Effector memory CD8-positive, alpha-beta T cell (primary cell): ENCODE measurements at places on chromosomes 1 and 21.

DNA sequence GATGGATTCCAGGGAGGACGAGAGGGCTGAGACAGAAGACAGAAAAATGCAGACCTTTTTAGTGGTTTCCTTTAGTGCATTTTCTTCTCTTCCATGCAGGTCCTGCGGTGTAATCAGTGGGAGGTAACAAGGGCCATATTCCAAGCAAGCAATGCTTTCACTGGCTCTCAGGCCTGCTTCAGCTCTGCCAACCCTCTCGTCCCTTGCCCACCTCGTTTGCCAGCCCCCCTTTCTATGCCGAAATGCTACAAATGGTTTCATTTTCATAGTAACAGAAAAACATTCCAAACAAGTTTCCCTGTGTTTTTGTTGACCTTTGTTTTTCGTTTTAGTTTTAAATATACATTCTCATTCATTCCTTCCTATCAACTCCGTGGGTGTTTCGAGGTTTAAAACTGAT lies 443.1 kb downstream of the TTLL7 start:
- H3K36me3 ChIP-seq, result no peaks in the 10 kb centered on the region
- H3K27ac ChIP-seq, result no peak overlapping the region
- no peaks in the 10 kb centered on the region for H3K4me1 ChIP-seq
- no peak for DNase-seq
- no peaks in the 10 kb centered on the region for H3K27me3 ChIP-seq
- no peak overlapping the region for H3K4me3 ChIP-seq

DNA sequence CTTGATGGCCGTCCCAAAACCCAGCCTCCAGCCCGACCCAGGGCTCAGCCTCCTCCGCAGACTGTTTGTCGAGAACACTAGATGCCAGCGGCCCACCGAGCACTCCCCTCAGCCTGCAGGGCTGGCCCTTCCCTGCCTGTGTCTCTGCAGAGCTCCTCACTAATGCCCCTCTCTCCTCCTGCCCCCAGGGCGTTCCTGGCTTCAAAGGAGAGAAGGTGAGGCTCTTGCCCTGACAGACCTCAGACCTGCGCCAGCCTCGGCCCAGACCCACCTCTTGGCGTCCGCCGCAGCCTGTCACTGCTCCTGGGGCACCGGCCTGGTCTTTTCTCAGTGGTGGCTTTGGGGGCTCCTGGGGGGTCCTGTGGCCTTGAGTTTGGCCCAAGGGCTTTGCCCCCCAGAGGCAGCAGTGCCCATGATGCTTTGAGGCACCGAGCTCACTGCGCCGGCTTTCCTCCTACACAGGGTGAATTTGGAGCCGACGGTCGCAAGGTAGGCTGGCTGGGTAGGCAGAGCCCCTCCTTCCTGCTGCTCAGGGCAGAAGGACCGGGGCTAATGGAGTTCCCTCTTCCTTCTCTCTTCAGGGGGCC lies 18.4 kb downstream of the COL6A2 start:
- peaks cover 11% of the 10 kb centered on the region for H3K36me3 ChIP-seq
- H3K4me3 ChIP-seq, result no peak overlapping the region
- H3K4me1 ChIP-seq, result no peaks in the 10 kb centered on the region
- no peaks in the 10 kb centered on the region for H3K27me3 ChIP-seq

DNA sequence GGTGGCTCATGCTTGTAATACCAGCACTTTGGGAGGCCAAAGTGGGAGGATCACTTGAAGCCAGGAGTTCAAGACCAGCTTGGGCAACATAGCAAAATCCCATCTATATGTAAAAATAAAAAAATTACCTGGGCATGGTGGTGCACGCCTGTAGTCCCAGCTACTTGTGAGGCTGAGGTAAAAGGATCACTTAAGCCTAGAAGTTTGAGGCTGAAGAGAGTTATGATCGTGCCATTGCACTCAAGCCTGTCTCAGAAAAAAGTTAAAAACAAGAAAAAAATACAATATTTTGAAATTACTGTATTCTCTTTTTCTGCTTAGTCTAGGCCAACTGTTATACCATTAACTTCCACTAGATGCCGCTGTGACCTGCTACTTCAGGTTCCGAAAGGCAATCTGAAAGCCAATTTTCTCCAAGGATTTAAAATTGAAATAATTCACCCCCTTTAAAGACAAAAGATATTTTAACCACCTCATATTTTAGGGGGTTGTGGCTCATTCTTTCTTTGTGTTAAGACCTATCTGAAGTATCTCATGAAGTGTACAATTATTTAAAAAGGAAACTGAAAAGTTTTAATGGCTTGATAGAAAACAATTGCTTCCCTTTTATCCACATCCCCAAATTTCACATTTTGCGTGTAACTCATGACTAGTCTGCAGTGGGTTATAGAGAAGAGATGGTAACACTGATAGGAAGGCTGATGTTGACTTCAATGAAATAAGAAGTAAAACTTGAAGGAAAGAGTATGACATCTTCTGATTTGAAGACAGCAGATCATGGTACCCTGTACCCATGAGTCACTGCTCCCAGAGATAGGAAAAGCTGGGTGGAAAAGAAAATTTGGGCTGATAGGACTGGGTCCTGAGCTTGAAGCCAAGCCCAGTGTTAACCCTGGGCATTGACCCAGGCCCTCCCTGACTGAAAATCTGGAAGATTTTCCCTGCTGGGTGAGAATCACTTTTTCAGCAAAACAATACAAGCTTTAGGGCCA lies 24.4 kb upstream of the CLDN14 start:
- no peaks in the 10 kb centered on the region for H3K36me3 ChIP-seq
- DNase-seq, result peak; percentile 33
- peaks cover 60% of the 10 kb centered on the region for H3K27me3 ChIP-seq
- no peak overlapping the region for H3K27ac ChIP-seq
- no peak overlapping the region for H3K4me3 ChIP-seq
- H3K4me1 ChIP-seq, result peaks cover 3% of the 10 kb centered on the region

- H3K27me3 ChIP-seq, result no peaks in the 10 kb centered on the region
- peaks cover 7% of the 10 kb centered on the region for H3K4me1 ChIP-seq
- H3K36me3 ChIP-seq, result no peaks in the 10 kb centered on the region
- H3K4me3 ChIP-seq, result no peak overlapping the region
- DNase-seq, result no peak
Observed at GRCh38 chr1:36419569-36419968, 21.9 kb upstream of the LSM10 start.

DNA sequence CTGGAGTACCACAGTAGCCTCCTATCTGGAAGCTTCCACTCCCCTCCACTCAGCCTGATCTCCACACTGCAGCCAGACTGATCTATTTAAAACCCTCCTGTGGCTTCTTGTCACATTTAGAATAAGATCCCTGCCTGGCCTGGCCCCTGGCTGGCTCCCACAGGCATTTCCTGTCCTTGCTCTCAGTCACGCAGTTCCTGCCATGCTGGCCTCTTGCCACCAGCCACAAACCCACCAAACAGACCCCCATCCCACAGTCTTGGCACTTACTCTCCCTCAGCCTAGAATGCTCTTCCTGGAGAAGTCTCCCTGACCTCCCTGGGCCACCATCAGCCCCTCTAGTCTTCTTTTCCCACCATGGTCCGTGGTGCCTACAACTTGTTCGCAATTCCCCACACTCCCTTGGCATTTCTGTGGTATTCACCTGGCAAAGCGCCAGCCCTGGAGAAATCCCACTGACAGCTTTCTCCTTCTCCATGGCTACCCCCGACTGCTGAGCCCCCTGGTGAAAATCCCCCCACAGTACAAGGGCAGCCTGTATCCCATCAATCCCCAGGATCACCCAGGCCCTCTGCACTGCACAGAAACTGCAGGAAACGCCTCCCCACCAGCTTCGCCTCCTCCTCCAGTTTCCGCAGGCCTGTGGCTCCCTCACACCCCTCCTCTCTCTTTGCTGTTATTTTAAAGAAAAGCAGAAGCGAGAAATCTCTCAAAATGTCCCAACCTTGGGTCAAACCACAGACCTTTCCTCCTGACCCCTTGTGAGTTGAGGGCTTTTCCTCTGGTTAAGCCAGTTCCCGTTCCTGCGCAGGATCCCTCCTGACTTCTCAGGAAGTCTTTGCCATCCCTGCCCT lies 94.5 kb downstream of the SYT2 start:
- DNase-seq, result no peak
- H3K36me3 ChIP-seq, result peaks cover 6% of the 10 kb centered on the region
- H3K27me3 ChIP-seq, result peaks cover 39% of the 10 kb centered on the region
- peak overlapping the region; percentile 46 for H3K27ac ChIP-seq
- peaks cover 17% of the 10 kb centered on the region for H3K4me1 ChIP-seq

DNA sequence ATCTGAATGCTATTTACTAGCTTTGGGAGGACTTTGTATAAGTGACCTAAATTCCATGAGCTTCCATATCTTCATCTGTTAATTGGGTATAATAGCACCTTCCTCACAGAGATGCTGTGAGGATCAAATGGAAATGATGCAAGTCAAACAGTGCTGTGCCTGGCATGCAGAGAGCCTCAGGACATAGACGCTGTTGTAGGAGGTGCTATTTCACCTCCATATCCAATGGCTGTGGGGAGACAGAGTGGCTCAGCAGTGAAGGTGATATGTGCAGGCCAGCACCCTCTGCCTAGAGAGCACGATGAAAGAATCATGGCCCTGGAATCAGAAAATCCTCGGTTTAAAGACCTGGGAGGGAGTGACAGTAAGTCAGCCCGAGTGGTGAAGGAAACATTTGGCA lies 16.0 kb upstream of the C1orf21 start:
- peaks cover 2% of the 10 kb centered on the region for H3K4me1 ChIP-seq
- no peak overlapping the region for H3K27ac ChIP-seq
- no peak for DNase-seq
- H3K27me3 ChIP-seq, result peaks cover 13% of the 10 kb centered on the region
- no peak overlapping the region for H3K4me3 ChIP-seq

DNA sequence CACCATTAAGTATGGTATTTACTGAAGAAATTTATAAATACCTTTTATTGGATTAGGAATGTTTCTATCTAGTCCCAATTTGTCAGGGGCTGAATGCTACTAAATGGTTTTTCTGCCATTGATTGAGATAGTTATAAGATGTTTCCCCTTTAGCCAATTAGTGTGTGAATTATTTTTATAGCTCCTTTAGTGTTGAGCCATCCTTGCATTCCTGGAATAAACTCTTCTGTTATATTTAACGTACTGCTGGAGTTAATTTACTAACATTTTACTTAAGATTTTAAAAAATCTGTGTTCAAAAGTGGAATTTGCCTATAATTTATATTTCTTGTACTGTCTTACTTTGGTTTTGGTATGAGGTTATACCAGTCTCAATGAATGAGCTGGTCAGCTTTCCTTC lies 25.4 kb upstream of the LRRC3 start:
- no peak overlapping the region for H3K27ac ChIP-seq
- H3K36me3 ChIP-seq, result peaks cover 2% of the 10 kb centered on the region
- H3K4me3 ChIP-seq, result no peak overlapping the region

DNA sequence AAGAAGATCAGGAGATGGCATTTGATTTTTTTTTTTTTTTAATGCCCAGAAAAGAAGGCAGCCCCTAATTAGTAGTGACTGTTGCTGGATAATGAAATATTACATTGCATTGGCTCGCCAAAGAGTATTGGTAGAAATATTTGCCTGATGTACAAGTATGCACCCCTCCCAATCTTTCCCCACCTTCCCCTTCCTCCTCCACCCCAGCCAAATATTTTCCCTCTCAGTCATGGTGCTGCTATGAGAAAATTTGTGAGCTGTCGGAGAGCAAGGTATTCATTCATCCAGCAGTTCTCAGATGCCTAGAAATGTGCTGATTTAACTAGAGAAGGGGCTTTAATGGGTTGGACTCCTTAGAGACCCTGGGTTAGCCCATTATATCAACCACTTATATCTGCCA lies 50.5 kb upstream of the IKBKE start:
- DNase-seq, result no peak
- H3K4me1 ChIP-seq, result no peaks in the 10 kb centered on the region
- no peak overlapping the region for H3K27ac ChIP-seq
- no peak overlapping the region for H3K4me3 ChIP-seq
- H3K27me3 ChIP-seq, result no peaks in the 10 kb centered on the region

GRCh38 chr1:59171788-59172187 lies 125.1 kb upstream of the FGGY start:
- DNase-seq, result no peak
- peaks cover 7% of the 10 kb centered on the region for H3K27me3 ChIP-seq
- H3K36me3 ChIP-seq, result no peaks in the 10 kb centered on the region
- H3K4me3 ChIP-seq, result no peak overlapping the region

- H3K27me3 ChIP-seq, result no peaks in the 10 kb centered on the region
- no peak overlapping the region for H3K4me3 ChIP-seq
- no peak overlapping the region for H3K27ac ChIP-seq
- peaks cover 9% of the 10 kb centered on the region for H3K4me1 ChIP-seq
Observed at GRCh38 chr1:211420389-211420788, 71.6 kb downstream of the RD3 start.

DNA sequence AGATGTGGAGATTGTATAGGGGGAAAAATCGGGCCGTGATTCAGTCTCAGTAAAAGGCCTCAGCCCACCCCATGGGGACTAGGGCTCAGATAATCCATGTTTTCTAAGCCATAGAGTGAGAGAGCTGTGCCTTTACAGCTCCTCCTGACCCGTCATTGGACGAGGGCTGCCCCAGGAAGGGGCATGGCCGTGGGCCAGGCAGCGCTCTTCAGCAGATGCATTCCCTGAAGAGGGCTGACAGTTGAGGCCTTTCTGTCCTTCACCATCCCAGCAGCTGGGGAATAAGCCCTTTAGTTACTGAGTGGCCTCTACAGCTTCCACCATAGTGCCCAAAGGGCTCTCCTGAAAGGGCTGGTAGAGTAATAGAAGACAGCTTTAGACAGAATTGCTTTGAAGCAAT lies 57.2 kb downstream of the ST3GAL3 start:
- peaks cover 4% of the 10 kb centered on the region for H3K4me1 ChIP-seq
- H3K4me3 ChIP-seq, result no peak overlapping the region
- no peak overlapping the region for H3K27ac ChIP-seq
- no peaks in the 10 kb centered on the region for H3K36me3 ChIP-seq

DNA sequence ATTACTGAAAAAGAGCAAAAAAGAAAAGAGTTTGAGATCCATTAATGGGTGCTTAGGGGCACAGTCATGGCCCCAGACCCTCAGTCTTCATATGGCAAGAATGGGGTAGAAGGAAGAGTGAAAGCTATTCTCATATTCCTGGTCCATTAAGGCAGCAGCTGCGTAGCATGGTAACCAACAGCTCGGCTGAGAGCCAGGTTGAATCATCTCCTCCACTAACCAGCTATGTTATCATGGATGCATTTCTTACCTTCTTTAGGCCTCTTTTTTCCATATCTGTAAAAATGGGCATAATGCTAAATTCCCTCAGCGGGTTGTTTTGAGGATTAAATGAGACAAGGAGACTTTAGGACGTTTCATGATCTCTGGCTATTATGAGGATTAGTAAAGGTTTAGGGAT lies 15.0 kb upstream of the SARS1 start:
- H3K27ac ChIP-seq, result no peak overlapping the region
- H3K27me3 ChIP-seq, result no peaks in the 10 kb centered on the region
- H3K36me3 ChIP-seq, result no peaks in the 10 kb centered on the region
- no peak overlapping the region for H3K4me3 ChIP-seq
- DNase-seq, result no peak
- peaks cover 8% of the 10 kb centered on the region for H3K4me1 ChIP-seq

DNA sequence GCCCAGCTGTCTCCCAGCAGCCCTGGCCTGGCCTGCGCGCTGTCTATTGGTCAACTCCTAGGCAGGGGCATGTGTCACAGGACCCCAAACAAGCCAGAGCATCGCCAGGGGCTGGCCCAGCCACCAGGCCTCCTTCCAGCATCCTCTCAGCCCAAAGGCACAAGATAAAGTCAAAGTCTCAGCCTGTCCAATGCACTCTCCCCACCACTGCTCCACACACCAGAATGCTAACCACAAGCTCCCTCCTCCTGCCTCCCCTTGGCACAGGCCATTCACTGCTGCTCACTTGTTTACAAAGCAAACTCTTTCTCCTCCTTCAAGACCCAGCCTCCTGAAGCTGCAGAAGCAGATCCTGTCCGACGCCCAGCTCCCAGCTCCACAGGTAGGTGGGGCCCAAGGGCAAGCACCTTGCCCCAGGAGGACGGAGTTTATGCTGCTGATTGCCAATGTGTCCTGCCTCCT lies 133.4 kb downstream of the DMRTB1 start:
- H3K27me3 ChIP-seq, result no peaks in the 10 kb centered on the region
- H3K4me3 ChIP-seq, result no peak overlapping the region
- DNase-seq, result no peak
- H3K27ac ChIP-seq, result no peak overlapping the region
- no peaks in the 10 kb centered on the region for H3K36me3 ChIP-seq
